ENCODE measurements at places on chromosomes 3 and 15.
A peak's percentile ranks its signal among the peaks of the same experiment; 100 is the strongest.

DNA sequence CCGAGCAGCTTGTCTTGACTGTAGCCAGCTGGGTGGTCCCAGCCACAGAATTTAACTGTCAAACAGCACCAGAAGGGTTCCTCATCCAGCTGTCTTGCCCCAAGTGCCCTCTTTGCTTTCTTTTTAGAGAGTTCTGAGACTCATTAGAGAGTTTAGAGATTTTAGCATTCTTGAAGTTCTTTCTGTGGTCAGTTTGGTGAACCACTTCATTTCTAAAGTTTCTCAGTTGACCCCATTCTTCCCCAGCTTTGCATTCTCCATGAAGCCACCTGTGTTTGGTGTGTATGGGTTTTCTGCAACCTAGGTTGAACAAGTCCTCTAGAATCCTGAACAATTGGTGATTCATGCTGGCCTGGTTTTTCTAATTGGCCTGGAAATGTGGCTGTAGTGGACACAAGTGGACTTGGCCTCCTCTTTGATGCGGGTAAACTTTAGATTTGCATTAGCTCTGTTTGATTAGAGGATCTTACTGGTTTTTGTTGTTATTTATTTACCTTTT is 33.7 kb downstream of the FLNB start:
- peaks cover 53% of the 10 kb centered on the region for H3K4me1 ChIP-seq
- H3K4me3 ChIP-seq = no peak overlapping the region
- peaks cover 9% of the 10 kb centered on the region for H3K36me3 ChIP-seq
- H3K27ac ChIP-seq = peak overlapping the region; percentile 67
- no peak for DNase-seq
- H3K27me3 ChIP-seq = peaks cover 3% of the 10 kb centered on the region

DNA sequence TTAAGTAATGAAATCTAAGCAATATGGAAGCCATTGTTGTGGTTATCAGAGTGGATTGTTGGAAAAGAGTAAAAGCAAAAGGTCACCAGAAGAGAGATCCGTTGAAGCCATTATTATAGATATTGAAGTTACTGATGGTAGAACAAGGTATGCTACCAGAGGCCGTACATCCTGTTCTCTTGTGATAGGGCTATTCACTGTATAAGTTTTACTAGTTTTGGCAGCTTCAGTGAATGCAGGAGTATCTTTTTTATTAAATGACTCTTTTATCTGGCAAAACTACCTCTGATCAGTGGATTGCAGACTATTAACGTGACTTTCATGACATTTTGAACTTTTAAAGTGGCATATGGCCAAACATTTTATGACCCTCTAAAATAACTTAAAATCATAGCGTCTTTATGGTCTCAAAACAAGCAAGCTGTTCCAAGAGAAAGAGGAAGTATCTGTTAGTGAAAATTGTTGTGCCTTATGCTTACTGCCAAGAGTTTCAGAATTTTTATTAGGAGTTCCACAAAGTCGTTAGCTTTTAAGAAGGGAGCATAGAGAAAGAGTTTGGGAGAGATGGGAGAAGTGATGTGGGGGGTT is 102.9 kb downstream of the LRRC49 start:
- peaks cover 10% of the 10 kb centered on the region for H3K36me3 ChIP-seq
- peaks cover 5% of the 10 kb centered on the region for H3K27me3 ChIP-seq
- H3K4me3 ChIP-seq = no peak overlapping the region
- H3K4me1 ChIP-seq = no peaks in the 10 kb centered on the region
- no peak for DNase-seq

- H3K27ac ChIP-seq = no peak overlapping the region
- H3K27me3 ChIP-seq = no peaks in the 10 kb centered on the region
- DNase-seq = no peak
- no peak overlapping the region for H3K4me3 ChIP-seq
- no peaks in the 10 kb centered on the region for H3K36me3 ChIP-seq
- H3K4me1 ChIP-seq = no peaks in the 10 kb centered on the region
Observed at GRCh38 chr15:81887912-81888311, 157.9 kb downstream of the MEX3B start.

- H3K27ac ChIP-seq = no peak overlapping the region
- H3K27me3 ChIP-seq = no peaks in the 10 kb centered on the region
- no peak overlapping the region for H3K4me3 ChIP-seq
- no peaks in the 10 kb centered on the region for H3K36me3 ChIP-seq
- no peak for DNase-seq
Observed at GRCh38 chr3:170007031-170007663, 30.6 kb upstream of the GPR160 start.

GRCh38 chr3:168457954-168458539 is 362.3 kb upstream of the GOLIM4 start:
- DNase-seq = no peak
- no peaks in the 10 kb centered on the region for H3K27me3 ChIP-seq
- no peak overlapping the region for H3K4me3 ChIP-seq
- no peaks in the 10 kb centered on the region for H3K4me1 ChIP-seq

Data from endothelial cell (in vitro differentiated cells).